HTR-8/SVneo (cell line): ENCODE measurements at places on chromosomes 13 and 19.

DNA sequence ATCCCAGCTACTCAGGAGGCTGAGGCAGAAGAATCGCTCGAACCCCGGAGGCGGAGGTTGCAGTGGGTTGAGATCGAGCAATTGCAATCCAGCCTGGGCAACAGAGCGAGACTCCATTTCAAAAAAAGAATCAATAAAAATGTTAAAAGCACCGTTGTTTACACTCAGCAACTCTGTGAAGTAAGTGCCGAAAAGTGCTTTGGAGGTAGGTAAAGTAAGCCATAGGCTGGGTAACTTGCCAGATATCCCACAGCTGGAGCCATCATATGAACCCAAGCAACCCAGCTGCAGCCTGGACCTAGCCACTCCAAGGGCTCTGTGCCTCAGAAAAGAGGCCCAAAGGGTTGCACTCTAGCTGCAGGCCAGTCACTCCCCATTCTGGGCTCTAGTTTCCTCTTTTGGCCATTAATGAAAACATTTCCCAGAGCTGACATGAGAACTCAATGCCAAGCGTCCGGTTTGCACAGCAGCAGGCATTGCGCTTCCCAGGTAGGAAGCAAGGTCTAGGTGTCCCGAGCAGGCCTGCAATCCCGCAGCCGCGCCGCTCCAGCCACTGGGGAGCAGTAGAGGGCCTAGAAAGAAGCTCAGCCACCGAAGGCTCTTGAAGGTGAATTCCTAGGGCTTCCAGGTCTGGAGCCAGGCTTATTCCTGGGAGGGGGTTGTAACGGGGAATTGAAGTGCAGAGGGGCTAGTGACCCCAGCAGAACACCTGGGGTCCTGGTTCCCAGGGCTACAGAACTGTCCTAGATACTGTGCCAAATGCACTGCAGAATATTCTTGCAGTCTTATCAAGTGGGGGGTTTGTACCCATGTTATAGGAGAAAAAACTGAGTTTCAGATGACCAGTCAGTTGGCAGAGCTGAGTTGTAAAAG is 4.1 kb upstream of the CD79A start:
- peak; percentile 62 for DNase-seq

GRCh38 chr13:44758630-44759383 is 182.7 kb upstream of the TSC22D1 start:
- peak; percentile 40 for DNase-seq

DNA sequence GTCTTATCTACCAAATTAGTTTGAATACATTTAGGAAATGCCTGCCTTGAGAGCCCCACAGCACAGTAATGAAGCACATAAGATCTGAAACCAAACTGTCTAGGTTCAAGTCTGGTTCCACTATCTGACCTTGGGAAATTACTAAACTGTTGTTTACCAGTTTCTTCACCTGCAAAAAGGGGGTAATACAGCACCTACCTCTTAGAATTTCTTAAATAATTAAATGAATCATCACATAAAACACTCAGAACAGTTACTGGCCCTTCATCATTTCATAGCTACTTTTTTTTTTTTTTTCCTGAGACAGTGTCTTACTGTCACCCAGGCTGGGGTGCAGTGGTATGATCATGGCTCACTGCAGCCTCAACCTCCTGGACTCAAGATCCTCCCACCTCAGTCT is 59.6 kb downstream of the USP12 start:
- no peak for DNase-seq

DNA sequence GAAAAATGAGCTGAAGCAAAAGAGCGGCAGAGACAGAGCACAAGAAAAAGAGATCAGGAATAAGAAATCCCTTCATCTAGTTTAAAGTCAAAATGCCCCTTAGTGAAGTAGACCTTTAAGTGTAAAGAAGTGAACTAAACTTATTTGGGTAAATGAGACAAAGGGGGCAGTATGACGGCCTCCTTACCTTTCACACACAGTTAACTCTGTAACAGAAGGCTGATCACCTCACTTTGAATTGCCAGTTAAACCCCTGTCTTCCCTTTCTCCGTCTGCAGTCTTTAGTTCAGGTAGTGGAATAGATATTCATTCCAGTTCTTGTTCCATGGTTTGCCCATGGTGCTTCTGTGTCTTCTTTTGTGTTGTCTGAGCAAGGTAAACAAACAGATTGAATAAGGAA is 1029.8 kb downstream of the DIAPH3 start:
- DNase-seq, result no peak

- DNase-seq, result peak; percentile 70
Observed at GRCh38 chr19:14023404-14024235, 4.3 kb upstream of the RLN3 start.

DNA sequence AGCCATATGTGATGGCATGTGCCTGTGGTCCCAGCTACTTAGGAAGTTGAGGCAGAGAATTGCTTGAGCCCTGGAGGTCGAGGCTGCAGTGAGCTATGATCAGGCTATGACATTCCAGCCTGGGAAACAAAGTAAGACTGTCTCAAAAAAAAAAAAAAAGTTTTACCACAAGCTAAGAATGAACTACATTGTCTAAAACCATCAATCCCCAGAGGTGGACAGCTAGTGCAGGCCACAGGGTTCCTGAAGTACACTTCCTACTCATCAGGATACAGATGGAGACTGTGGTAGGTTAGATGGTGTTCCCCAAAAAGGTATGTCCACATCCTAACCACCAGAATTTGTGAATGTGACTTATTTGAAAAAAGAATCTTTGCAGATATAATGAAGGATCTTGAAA is 63.5 kb upstream of the DOCK9 start:
- no peak for DNase-seq

- DNase-seq, result no peak
Observed at GRCh38 chr13:113002206-113002912, 33.3 kb downstream of the MCF2L start.

DNA sequence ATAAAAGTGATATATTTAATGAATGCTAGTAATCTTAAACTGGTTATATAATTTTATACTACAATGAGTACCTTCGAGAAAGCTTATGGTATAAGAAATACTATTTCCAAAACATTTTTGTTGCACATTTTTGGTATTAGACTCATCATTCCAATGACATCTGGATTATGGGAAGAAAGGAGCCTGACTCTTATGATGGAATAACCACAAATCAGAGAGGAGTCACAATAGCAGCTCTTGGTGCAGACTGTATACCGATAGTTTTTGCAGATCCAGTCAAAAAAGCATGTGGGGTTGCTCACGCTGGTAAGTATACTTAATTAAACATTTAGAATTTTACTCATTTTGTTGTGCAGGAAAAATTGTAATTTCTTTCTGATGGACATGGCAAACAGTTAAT is 3.9 kb downstream of the LACC1 start:
- DNase-seq, result no peak

- DNase-seq, result no peak
Observed at GRCh38 chr13:82118589-82118988, 1763.7 kb downstream of the SLITRK1 start.

DNA sequence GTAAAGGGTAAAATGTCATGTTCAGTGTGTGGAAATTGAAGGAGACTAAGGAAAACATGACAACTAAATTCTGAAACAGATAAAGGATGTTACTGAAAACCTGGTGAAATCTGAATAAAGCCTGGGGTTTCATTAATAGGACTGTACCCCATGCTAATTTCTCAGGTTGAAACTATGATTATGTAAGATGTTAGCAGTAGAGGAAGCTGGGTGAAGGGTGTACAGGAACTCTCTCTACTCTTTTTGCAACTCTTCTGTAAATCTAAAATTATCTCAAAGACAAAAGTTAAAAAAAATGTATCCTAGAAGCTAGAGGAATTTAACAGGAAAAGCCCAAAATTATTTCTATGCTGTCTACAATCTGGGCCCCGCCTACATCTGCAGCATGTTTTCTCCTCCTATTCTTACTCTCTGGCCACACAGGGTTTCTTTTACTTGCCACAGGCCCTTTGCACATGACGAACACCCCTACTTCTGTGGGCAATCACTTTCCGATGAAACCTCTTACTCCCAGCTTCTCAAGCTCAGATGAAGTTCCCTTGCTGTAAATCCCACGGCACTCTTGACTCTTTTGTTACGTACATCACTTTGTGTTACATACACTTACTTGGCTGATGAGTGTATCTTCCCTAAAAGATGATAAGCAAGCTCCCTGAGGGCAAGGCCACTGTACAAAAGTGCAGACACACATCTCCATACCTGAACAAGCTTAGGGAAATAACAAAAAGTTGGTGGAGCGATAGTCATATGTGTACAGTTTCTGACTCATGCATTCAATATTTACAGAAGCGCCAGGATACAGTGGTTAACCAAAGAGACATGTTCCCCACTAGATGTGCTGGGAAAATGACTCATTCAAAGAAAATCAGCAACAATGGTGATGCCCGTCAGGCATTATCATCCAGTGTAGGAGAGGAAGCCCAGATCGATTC is 32.6 kb downstream of the RUBCNL start:
- DNase-seq, result peak; percentile 59

- DNase-seq, result peak; percentile 68
Observed at GRCh38 chr19:507286-508203, at the start of gene TPGS1. TPGS1 (plus strand) TSS chr19:507497; CDS start chr19:507507, 10 bp downstream.

DNA sequence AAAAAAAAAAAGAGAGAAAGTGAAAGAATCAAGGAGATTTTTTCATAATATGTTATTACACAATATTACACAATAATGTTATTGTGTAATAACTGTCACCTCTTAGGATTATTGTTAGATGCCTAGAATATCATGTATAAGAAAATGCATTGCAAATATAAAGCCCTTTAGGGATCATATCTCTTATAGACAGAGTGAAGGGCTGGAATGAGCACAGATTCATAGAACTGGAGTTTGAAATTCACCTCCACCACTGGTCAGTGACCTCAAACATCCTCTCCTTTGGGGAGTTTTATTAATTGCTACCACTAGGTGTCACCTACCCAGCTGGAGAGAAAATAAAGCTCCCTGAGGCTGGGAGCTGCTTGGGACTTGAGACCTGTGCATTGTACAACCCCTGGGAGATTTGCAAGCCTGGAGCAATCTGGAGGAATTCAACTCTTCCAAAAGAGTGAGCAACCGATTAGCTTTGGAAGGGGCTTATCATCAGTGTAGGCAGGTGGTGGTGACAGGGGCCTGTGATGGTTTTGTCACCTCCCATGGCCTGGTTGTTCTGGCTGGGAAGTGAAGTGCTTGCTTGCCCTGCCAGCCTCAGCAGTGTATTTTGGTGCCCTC is 30.3 kb upstream of the FRY start:
- peak; percentile 38 for DNase-seq

GRCh38 chr19:4541114-4541805 is 1.4 kb upstream of the LRG1 start:
- no peak for DNase-seq

DNA sequence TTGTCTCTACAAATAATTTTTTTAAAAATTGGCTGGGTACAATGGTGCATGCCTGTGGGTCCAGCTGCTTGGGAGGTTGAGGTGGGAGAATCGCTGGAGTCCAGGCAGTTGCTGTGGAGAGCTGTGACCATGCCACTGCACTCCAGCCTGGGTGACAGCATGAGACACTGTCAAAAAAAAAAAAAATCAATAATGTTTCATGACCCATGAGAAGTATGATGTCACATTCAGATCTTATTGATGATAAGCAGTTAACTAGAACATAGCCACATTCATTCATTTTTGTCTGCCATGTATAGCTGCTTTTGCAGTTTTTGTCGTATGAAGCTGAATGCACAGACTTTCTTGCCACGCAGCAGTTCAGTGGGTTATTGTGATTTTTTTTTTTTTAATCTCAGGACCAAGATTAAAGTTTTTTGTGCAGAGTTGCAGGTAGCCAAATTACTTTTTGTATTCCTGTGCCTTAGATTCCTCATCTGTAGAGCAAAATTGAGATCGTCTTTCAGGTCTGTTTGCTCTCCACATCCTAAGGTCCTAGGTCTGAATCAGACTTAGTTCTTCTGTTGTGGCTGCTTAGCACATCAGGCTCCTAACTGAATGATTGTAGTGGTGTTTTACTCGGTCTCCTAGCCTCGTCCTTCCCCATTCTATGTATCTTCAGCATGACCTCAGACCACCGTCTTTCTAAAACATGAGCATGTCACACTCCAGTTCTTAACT is 145.2 kb downstream of the GGACT start:
- DNase-seq, result no peak

GRCh38 chr19:55590109-55590508 is 9.2 kb downstream of the FIZ1 start:
- DNase-seq, result no peak

DNA sequence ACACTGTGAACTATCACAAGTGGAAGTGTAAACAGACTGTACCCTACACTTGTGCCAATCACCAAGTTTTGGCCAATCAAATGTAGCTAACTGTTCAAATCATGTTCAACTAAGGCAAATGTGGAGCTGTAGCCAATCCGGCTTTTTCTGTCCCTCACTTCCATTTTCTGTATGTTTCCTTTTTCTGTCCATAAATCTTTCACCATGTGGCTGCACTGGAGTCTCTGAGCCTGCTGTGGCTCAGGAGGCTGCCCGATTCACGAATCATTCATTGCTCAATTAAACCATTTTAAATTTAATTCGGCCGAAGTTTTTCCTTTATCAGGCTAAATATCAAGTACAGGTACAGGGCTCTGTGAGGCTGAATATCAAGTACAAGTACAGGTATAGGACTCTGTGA is 216.5 kb downstream of the RFC3 start:
- DNase-seq, result no peak

DNA sequence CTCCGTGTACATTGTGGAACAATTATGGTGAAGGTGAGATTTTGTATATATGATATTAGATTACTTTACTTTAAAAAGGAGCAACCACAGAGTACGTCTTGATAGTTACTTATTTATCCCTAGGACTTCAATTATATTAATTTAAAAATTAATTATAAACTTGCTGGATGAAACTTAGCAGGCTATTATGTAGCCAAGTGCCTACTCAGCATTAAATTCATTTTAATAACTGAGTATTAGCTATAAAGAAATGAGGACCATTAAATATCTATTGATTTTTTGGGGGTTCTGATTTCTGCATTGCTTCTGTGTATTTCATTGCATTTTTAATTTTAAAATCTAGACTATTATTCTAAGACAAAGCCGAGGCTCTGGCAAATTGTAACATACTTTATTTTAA is 109.4 kb downstream of the HS6ST3 start:
- no peak for DNase-seq
